ENCODE measurements at places on chromosomes 4 and X. TPM values are rescaled to one million over a fixed set of nuclear protein-coding genes. Genes with fewer than 3 reads are reported as not detected.
A peak's percentile ranks its signal among the peaks of the same experiment; 100 is the strongest.

DNA sequence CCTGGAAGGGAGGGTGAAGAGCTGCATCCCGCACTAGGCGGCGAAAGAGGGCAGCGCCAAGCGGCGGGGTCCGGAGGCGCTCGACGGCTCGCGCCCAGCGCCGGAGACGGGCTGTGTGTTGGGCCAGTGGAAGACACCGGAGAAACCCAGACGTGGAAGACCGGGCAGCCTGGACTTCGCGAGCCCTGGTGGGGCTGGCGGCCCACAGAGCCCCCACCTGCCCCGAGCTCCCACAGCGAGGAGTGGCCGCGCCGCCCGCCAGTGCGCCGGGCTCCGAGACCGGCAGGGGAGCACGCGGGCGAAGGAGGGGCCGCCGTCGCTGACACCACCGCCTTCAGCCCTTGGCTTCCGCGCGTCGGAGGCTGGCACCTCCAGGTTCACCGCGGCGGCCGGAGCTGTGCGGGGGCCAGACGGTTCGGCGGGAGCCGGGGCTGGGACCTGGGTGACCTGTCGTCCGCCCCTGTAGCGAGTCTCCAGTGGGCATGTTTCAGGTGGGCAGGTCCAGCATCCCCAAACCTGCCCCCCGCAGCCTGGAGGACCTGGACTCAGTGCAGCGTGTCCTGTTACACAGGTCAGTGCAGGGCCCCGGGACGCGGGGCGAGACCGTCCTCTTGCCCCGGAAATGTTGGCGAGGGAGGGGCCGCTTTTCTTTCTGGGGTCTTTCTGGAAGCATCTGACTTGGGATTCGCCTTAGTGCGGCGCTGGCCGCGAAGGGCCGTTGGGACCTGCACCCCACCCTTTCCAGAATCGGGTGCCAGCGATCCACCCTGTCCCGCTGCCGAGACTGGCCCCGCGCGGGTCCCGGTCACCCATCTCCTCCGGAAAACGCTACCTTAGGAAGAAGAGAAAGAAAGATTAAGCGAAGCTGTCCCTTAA, 9.6 kb upstream of the INTU start:
- no peaks in the 10 kb centered on the region for H3K4me1 ChIP-seq
- H3K36me3 ChIP-seq, result no peaks in the 10 kb centered on the region
- peak; percentile 83 for DNase-seq
- peak overlapping the region; percentile 52 for H3K4me3 ChIP-seq

GRCh38 chrX:123311486-123311885, 127.4 kb downstream of the GRIA3 start:
- H3K4me3 ChIP-seq, result no peak overlapping the region
- no peaks in the 10 kb centered on the region for H3K36me3 ChIP-seq
- no peak overlapping the region for H3K27ac ChIP-seq
- H3K27me3 ChIP-seq, result no peaks in the 10 kb centered on the region

GRCh38 chrX:40950546-40950945, 134.7 kb upstream of the USP9X start:
- no peak overlapping the region for H3K27ac ChIP-seq
- no peaks in the 10 kb centered on the region for H3K27me3 ChIP-seq
- peak; percentile 7 for DNase-seq
- H3K4me3 ChIP-seq, result peak overlapping the region; percentile 35

DNA sequence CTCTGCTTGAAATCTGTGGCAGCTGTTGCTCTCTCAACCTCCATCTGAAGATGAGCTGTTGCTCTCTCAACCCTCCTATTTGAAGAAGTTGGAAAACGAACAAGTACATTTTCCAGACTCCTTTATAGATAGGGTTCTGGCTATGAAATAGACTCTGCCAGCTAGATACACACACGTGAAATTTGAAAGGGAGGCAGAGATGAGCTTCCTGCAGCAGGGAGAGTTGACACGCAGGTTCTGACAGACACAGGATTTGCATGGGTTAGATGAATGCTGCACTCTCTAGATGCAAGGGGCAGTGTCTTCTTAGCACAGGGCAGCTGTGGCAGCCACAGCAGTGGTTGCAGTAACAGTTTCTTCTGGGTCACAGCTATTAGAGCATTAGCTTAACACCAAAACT, 8.0 kb upstream of the PYURF start:
- H3K4me3 ChIP-seq, result peak overlapping the region; percentile 26
- H3K36me3 ChIP-seq, result no peaks in the 10 kb centered on the region
- H3K27me3 ChIP-seq, result no peaks in the 10 kb centered on the region
- peaks cover 14% of the 10 kb centered on the region for H3K4me1 ChIP-seq
- H3K27ac ChIP-seq, result no peak overlapping the region
- no peak for DNase-seq

DNA sequence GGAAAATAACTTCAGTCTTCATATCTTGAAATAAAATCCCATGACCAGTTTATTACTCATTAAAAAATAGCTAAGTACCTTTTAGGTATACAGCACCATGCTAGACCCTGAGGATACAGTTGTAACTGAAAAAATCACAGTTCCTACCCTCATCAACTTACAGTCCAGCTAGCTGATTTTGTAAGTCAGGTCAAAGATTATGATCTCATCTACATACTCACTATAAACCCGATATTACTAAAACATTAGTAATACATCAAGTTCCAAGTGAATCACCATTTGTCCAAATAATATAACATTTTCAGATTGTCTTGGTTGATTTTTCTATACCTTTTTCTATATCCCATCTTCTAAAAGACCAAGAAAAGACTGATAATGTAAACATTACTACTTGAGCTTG, 333.9 kb downstream of the INPP4B start:
- DNase-seq, result no peak
- no peak overlapping the region for H3K4me3 ChIP-seq

GRCh38 chr4:71833232-71833900, 49.5 kb upstream of the GC start:
- H3K4me1 ChIP-seq, result peaks cover 19% of the 10 kb centered on the region
- no peaks in the 10 kb centered on the region for H3K27me3 ChIP-seq
- no peak overlapping the region for H3K4me3 ChIP-seq
- no peak overlapping the region for H3K27ac ChIP-seq

DNA sequence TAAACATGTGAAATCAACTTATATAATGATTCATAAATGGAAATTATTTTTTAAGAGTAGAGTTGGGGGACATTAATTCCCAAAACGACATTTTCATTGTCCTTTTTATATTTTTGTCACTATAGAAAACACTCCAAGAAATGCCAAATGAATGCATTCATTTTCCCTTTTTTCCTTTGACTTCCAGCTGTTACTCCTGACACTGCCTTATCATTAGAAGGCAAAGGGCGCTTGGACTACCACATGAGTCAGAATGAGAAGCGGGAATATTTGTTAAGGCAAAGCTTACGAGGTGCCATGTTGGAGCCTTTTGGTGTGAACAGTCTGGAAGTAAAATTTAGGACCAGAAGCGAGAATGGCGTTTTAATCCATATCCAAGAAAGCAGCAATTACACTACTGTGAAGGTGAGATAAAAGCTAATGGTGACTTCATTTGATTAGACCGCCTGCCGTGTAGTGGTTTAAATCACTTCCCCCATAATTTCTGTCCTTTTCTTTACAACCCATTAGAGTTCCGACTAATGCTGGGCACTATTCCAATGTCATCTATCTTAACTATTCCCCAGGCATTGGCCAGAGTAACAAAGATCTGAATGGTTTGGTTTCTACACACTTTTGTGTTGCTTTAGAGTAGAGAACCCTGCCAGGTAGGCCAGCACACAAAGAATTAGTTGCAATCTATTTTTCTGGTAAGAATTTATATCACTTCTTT, 166.7 kb downstream of the FAT4 start:
- no peaks in the 10 kb centered on the region for H3K36me3 ChIP-seq
- H3K4me3 ChIP-seq, result no peak overlapping the region
- H3K4me1 ChIP-seq, result no peaks in the 10 kb centered on the region

GRCh38 chr4:54157606-54158005, 57.6 kb downstream of the GSX2 start:
- no peaks in the 10 kb centered on the region for H3K27me3 ChIP-seq
- no peak for DNase-seq
- H3K27ac ChIP-seq, result no peak overlapping the region
- no peaks in the 10 kb centered on the region for H3K4me1 ChIP-seq
- no peaks in the 10 kb centered on the region for H3K36me3 ChIP-seq

- H3K27ac ChIP-seq, result no peak overlapping the region
- no peaks in the 10 kb centered on the region for H3K27me3 ChIP-seq
- no peaks in the 10 kb centered on the region for H3K4me1 ChIP-seq
- H3K4me3 ChIP-seq, result no peak overlapping the region
- H3K36me3 ChIP-seq, result no peaks in the 10 kb centered on the region
- no peak for DNase-seq
These were observed 20.8 kb downstream of the TEX13C start for GRCh38 chrX:125340490-125340889.

DNA sequence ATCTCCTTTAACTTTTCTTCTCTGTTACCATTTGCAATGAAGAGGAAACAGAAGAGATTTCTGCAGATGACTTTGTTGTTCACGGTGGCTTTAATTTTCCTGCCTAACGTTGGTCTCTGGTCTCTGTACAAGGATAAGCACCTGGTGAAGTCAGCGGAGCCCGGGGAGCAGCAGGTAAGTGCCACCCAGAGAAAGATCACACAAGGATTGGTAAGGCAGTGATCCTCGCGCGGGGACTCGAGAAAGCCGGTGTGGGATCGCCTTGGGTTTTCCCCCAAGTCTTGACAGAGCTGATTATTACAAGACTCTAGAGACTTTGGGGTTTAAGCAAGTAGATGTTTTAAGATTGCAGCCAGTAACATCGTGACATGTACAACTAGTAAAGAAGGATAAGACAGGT, 1.3 kb downstream of the GALNTL6 start:
- H3K36me3 ChIP-seq, result no peaks in the 10 kb centered on the region
- peaks cover 15% of the 10 kb centered on the region for H3K27me3 ChIP-seq
- no peak overlapping the region for H3K27ac ChIP-seq

DNA sequence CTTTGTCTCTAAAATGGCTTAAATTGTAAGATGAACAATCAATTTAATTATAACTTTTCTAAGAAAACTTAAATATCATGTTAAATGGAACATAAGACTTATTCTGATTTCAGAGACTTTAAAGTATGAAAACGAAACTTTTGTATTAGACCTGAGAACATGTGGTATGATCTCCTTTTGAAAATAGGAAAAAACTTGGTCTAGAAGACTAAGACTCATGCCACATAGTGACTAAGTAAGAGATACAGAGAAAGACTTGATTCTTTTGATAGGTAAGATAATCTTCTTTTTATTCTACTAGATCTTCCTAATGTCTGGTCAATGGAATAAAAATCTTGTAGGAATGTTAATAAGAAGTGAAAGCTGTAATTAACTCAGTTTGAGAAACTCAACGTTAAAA, 326.3 kb upstream of the GRIA3 start:
- H3K4me1 ChIP-seq, result no peaks in the 10 kb centered on the region
- H3K27me3 ChIP-seq, result no peaks in the 10 kb centered on the region
- no peak overlapping the region for H3K4me3 ChIP-seq
- no peak for DNase-seq
- H3K36me3 ChIP-seq, result no peaks in the 10 kb centered on the region

DNA sequence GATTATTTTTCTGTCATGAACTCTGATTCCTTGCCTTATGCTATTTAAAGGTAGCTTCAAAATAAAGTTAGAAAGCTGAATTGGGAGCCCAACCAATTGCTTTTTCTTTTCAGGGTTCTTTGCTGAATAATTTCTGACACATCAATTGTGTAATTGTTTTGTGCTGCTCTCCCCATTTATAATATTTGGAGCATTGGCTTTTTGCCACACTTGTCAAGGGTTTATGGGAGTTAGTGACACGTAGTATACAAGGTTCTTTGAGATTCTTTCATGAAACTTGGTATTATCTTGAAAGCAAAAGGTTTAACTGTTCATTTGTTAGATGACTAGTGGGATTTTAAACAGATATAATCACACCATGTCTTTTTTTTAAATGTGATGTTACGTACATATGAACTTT, 80.9 kb downstream of the POLA1 start:
- no peaks in the 10 kb centered on the region for H3K4me1 ChIP-seq
- H3K36me3 ChIP-seq, result peaks cover 7% of the 10 kb centered on the region
- H3K27ac ChIP-seq, result no peak overlapping the region

DNA sequence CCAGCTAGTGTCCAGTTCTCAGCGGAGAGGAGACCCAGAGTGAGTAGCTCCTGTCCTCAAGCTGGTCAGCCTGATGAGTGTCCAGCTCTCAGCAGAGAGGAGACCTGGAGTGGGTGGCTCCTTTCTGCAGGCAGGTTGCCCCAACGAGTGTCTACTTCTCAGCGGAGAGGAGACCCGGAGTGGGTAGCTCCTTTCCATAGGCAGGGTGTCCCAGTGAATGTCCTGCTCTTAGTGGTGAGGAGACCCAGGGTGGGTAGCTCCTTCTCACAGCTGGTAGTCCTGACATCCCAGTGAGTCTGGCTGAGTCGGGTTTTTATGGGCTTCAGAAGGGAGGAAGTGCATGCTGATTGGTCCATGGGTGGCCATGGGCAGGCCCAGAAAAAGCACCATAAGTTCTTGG, 55.7 kb upstream of the NUDT6 start:
- H3K36me3 ChIP-seq, result peaks cover 28% of the 10 kb centered on the region
- H3K4me1 ChIP-seq, result no peaks in the 10 kb centered on the region
- no peak overlapping the region for H3K4me3 ChIP-seq
- DNase-seq, result no peak
- H3K27me3 ChIP-seq, result no peaks in the 10 kb centered on the region

- no peak overlapping the region for H3K27ac ChIP-seq
- H3K27me3 ChIP-seq, result no peaks in the 10 kb centered on the region
- no peak for DNase-seq
These were observed 78.1 kb upstream of the PLAC1 start for GRCh38 chrX:134736356-134736755.

DNA sequence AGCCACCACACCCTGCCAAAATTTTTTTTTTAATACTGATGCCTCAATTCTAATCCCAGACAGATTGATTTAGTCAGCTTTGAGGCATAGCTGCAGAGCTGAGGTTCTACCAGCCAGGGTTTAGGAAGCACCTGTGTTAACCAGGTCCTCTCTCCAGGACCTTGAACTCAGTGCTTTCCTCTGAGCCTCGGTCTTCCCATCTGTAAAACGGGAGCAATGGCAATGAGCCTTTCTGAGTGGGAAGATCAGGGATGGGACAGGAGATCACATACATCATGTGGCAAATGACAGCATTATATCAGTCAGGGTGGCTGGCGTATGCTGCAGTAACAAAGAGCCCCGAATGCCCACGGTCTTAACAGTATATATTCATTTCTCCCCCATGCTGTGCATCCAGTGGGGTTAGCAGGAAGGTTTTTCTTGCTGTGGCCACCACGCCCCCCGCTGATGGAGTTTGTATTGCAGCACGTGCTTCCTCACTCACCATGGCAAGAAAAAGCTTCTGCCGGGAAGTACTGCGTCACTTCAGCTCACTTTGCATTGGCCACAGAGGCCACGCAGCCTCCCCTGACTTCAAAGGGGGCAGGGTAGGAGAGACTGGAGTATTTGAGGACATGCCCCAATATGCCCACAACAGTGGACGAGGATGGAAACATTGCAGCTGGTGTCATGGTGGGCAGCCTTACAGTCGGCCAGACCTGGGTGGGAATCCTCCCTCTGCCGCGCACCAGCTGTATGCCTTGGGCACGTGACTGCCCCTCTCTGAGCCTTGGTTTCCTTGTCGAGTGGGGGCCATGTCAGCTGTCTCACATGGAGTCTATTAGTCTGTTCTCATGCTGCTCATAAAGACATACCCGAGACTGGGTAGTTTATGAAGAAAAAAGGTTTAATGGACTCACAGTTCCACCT, 24.1 kb upstream of the MRFAP1 start:
- no peaks in the 10 kb centered on the region for H3K36me3 ChIP-seq
- H3K4me3 ChIP-seq, result no peak overlapping the region
- DNase-seq, result no peak
- no peak overlapping the region for H3K27ac ChIP-seq

Gene NXF3
- total RNA-seq, result not detected

Gene DKK2
- total RNA-seq, result 0.34 TPM

Gene POU4F2
- not detected for total RNA-seq

Gene NCAPG
- total RNA-seq, result 56.6 TPM

Gene ARX
- total RNA-seq, result not detected

Gene DGAT2L6
- not detected for total RNA-seq

Gene WDFY3
- 50.7 TPM for total RNA-seq

Gene C1QTNF7
- not detected for total RNA-seq

Gene IL13RA1
- total RNA-seq, result 8.6 TPM

Measured in H1 (cell line).